Right atrium auricular region (tissue), 2 donors: ENCODE measurements at places on chromosomes 6 and 20. TPM values are rescaled to one million over a fixed set of nuclear protein-coding genes. Genes with fewer than 3 reads are reported as not detected.

Gene NKAPL
- total RNA-seq, result 5.1 TPM

Gene MPC1
- 616 TPM for total RNA-seq

Gene SYTL3
- 4.2 TPM for total RNA-seq

Gene MARCKS
- total RNA-seq, result 9.8 TPM

Gene DEFB132
- not detected for total RNA-seq

Gene MCHR2
- total RNA-seq, result not detected

Gene CCN5
- 85.1 TPM for total RNA-seq

- no peak for DNase-seq
Observed at GRCh38 chr20:9375221-9375681, 139.1 kb upstream of the LAMP5 start.

DNA sequence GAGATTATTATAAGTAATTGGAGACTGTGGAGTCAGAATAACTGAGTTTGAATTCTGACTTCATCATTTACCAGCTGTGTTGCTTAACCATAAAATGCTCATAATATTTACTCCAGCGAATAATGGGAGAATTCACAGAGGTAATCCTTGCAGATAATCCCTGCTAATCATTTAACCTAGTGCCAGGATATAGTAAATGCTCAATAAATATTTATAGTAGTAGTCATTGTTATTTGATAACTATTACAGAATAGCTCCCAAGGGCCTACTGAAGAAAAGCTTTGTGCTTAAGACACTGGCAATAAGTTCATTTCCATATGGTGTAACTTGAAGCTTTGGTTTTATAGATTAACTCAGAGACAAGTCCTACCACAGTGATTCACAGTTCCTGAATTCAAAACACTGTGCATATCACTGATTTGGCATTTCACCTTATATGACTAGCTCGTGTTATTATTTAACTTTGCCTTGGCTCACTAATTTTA is 208.8 kb upstream of the PLCB4 start:
- no peak for DNase-seq

DNA sequence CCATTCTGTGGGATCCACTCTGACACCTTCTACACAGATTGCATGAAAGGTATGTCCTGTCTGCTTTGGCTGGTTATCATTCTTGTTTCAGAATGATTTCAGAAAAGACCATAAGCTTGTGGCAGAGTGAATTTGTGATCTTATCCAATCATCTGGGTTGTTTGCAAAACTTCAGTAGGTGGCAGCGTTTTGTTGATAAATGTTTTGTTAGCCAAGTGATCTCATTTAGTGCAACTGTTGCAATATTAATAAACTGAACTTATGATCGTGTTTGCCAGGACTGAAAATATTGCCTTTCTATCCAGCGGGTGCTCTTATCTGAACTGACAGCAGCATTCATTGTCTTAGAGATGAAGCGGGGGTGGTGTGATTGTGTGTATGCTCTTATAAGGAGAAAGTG is 613.2 kb upstream of the NOX3 start:
- DNase-seq, result no peak

DNA sequence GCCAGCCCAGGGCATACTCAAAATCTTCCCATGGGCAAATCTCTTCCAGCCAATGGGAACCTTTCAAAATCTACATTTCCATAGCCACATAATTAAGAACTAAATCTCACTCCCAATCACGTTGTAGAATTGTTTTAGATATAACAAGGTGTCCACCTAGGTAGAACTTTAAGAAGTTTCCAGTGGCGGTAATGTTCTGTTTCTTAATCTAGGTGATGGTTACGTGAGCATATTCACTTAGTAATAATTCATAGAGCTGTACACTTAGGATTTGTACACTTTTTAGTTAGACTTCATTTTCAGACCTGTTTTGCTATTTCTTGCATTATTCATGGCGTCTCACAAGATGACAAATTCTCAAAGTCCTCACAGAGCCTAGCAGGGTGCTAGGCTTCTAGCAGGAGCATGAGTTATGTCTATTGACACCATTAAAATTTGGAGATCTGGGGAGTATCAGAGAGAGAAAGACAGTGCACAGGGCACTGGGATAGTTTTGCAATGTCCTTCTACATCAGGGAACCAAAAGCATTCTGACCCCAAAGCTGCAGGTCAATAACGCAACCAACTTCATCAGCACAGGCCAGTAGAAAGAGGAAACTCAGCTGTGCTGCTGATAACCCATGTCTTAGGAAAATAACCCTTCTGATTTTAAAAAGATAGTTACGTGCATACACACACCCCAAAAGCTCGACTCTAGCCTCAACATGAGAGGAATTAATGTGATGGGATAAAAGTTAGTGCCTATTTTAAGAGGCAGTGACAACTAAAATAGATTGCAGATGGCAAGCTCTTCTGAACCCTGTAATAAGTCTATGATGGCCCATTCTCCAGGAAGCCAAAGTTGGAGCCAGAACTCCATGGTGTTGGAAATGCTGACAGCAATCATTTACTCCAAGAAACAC is 518.1 kb upstream of the JARID2 start:
- no peak for DNase-seq

GRCh38 chr6:11212664-11213063 is 19.8 kb downstream of the NEDD9 start:
- peak; percentile 91 for DNase-seq

DNA sequence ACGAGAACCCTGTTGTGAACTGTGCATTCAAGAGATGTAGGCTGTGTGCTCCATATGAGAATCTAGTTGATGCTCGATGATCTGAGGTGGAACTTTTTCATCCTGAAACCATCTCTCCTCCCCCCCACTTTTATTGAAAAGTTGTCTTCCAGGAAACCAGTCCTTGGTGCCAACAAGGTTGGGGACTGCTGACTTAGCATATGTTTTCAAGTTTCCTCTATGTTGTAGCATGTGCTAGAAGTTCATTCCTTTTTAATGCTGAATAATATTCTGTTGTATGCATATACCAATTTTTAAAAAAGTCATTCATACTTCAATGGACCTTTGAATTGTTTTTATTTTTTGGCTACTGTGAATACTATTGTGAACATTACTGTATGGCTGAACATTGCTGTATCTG is 27.2 kb downstream of the CARMIL1 start:
- no peak for DNase-seq

GRCh38 chr20:63330084-63330760 is 30.9 kb downstream of the CHRNA4 start:
- DNase-seq, result no peak

- DNase-seq, result no peak
Observed at GRCh38 chr20:47127999-47128398, 228.5 kb downstream of the ZMYND8 start.

GRCh38 chr6:46130666-46131065 is 877 bp downstream of the ENPP4 start:
- DNase-seq, result no peak

GRCh38 chr6:137282254-137282653 is 63.1 kb upstream of the IFNGR1 start:
- no peak for DNase-seq

DNA sequence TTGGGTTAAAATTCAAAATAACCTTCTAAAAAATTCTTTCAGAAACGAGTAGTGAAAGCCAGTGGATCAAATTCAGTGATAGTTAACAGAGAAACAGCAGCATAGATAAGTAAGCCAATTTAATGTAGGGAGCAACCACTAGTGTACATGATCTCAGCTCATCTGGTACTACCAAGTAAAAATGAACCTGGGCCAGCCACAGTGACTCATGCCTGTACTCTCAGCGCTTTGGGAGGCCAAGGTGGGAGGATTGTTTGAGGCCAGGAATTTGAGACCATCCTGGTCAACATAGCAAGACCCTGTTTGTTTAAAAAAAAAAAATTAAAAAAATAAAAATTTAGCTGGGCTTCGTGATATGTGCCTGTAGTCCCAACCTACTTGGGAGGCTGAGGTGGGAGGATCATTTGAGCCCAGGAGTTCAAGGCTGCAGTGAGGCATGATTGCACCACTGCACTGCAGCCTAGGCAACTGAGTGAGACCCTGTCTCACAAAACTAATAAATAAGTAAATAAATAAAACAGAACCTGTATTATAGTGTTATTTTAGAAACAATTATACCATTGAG is 32.4 kb downstream of the CBFA2T2 start:
- DNase-seq, result no peak

DNA sequence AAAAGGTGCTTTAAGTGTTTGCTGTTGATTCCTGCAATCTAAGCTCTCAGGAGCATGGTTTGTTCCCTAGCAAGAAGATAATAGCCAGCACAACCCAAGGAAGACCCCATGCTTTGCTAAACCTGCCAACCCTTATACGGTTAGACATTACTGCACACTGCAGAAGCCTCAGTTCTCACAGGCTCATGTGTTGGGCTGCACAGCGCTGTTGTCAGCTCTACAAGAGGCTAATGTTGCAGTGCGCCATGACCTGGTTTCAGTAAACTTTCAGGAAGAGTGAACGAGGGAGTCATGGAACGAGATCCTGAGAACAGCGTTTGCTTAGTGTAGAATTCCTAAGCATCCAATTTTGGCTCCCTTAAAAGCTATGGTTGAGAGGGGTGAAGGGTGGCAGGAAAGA is 218.5 kb downstream of the ARHGAP18 start:
- no peak for DNase-seq

- no peak for DNase-seq
Observed at GRCh38 chr6:17240803-17241500, 40.2 kb upstream of the RBM24 start.

DNA sequence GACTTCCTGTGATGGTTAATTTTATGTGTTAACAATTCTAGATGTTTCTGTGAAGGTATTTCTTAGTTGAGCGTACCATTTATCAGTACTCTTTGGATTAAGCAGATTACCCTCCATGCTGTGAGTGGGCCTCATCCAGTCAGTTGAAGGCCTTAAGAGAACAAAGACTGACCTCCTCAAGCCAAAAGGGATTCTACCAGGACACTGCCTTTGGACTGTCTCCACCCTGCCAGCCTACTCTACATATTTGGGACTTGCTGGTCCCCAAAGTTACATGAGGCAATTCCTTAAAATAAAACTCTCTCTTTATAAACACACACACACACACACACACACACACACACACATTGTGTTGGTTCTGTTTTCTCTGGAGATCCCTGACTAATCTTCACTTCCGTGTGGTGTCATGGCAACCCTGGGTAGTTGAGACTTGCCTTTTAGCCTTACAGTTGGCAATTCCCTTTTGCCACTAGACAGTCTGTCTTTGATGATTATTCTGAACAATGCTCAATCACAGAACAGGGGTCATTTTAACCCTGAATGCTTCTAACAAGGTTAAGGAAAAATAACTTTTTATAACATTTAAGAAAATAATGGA is 32.2 kb downstream of the MRAP2 start:
- no peak for DNase-seq

DNA sequence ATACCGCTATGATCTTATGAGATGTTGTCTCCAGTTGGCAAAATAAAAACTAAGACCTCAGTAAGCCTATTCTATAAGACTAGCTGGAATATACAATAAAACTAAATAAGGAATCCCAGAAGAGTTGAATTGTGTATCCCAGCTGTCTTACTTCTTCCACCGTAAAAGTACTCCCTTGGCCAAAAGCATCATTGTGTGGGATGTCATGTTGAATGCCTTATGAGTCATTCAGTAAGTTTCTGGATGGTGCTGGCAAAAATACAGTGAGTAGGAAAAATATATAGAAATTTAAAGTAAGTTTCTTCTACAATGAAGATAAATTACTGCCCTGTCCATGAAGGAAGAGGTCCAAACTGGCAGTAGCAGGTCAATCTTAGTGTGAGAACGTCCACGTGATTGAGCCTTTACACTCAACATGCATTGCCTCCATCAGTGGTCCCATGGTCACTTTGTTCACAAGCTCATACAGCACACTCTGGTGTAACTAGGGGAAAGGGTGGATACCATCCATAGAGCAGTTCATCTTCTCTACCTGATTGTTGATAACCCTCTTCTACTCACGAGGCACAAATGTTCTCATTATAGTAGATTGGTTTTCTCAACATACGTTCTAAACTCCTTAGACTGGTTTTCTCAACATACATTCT is 13.7 kb upstream of the ZNF318 start:
- DNase-seq, result no peak

DNA sequence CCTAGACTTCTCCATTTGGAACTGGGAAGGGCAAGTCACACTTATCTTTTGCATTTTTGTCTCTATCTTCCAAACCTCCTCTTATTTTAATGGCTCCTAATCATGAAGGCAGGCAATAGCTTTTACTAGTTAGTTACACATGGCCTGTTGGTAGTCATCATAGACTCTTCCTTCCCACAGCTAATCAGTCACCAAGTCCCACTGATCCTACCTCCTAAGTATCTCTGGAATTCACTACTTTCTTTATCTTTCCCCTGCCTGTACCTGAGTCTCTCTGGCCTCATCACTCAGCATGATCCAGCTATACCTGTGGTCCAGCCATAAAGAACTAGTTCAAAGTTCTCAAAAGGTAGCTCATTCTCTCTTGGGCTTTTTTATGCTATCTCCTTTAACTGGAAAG is 18.8 kb downstream of the TMX4 start:
- DNase-seq, result no peak

GRCh38 chr6:128179876-128180438 is 279.1 kb upstream of the THEMIS start:
- no peak for DNase-seq

DNA sequence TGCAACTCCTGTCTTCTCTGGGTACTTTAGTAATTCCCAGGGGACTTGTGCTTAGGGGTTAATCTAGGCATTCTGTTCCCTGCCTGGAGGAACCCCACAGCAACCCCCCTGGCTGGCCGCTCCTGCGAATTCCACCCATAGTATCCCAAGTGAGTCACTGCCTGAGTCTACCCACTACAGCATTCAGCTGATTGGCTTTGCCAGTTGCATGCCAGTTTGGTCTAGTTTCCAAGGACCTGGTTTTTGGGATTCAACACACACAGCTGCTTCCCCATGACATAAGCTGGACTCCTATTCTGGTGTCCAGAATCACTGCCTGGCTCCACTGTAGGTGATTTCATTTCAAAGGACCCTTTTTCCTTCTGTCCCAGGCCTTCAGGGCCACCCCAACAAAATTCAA is 40.3 kb downstream of the PLCG1 start:
- peak; percentile 76 for DNase-seq

GRCh38 chr6:83193747-83194566 is 800 bp downstream of the RWDD2A start:
- DNase-seq, result no peak

DNA sequence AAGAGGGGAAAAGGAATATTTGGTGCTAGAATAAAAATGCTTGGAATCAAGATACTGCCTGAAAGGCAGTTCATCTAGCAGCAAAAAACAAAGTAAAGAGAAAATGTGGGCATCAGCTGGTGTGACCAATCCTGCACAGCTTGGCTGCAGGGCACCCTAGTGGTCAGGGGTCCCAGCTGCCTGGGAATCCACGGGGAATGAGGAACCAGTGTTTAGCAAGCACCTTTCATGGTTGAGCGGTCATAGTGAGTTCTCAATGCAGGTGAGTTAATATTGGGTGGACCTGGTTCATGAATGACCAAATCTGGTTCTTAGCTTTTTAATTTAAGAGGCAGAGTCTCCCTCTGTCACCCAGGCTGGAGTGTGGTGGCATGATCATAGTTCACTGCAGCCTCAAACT is 53.3 kb downstream of the CAP2 start:
- no peak for DNase-seq

- DNase-seq, result no peak
Observed at GRCh38 chr6:13004601-13005000, 288.0 kb downstream of the PHACTR1 start.
